ENCODE measurements at places on chromosomes 6 and 20.

DNA sequence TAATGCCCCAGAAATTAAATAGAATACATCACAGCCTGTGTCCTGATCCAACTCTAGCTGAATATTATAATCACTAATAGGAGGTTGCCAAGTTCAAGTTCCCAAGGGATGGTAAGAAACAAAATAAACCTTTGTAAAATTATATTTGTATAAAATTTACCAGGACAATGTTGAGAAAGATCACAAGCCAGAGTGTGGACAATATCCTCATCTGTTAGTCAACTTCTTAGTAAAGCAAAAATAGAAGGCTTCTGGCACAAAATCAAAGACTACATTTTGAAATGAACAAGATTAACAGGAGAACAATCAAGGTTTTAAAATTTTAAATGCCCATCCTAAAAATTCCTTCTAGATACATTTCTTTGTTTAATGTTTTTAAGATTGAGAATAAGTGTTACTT, 290.4 kb upstream of the HSF2 start:
- no peak for DNase-seq

GRCh38 chr6:24796616-24797290, 2.0 kb downstream of the ARMH2 start:
- no peak for DNase-seq

- DNase-seq, result peak; percentile 43
These were observed 3.4 kb downstream of the MED20 start for GRCh38 chr6:41917528-41917927.

GRCh38 chr20:50533061-50533460, 22.9 kb downstream of the PTPN1 start:
- no peak for DNase-seq

DNA sequence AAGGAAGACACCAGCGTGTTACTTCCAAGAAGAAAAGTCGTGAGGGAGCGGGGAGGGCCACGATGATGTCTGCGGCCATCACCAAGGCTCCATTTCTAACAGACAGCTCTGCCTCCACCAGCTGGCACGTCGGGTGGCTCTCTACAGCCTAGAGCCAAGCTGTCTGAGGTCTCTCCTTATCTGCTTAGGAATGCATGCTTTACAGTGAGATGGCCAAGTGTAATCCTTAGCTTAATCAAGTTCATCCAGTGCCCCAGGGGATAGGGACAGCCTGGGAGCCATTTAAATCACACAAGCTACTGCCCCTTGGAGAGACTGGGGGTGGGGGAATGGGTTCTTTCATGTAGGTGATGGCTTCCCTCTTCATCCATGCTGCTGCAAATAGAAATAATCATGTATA, 213.8 kb upstream of the CST7 start:
- no peak for DNase-seq

DNA sequence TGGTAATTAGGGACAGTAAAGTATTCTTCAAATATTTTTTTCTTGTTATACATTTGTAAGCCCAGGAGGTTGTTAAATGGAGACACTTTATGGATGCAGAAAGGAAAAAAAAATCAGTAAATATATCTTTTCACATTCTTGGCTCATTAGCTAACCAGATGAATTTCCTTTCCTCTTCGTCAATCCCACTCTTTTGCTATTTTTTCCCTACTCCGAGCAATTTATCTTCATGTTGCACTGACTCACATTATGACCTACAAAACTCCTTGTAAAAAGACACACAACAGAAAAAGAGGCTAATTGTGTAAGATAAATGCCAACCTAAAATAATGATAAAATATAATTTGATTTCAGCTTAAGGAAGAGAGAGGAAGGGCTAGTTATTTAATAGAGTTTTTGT, 472.9 kb upstream of the ZNF337 start:
- DNase-seq, result no peak

DNA sequence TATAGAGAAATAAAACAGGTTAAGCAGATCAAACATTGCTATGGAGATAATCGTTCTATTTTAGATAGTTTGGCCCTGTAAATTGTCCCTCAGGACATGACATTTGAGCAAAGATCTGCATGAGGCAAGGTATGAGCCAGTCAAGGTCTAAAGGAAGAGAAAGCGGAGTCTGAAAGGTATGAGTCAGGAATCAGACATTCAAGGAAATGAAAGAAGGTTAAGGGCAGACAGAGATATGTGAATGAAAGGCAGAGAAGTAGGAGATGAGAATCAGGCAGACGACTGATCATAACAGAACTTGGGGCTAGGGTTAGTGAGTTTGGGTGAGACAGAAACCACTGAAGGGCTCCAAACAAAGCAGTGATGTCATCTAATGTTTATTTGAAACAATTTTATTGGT, 775.8 kb downstream of the MAFB start:
- DNase-seq, result no peak

GRCh38 chr6:16635810-16636602, 125.3 kb downstream of the ATXN1 start:
- peak; percentile 38 for DNase-seq

DNA sequence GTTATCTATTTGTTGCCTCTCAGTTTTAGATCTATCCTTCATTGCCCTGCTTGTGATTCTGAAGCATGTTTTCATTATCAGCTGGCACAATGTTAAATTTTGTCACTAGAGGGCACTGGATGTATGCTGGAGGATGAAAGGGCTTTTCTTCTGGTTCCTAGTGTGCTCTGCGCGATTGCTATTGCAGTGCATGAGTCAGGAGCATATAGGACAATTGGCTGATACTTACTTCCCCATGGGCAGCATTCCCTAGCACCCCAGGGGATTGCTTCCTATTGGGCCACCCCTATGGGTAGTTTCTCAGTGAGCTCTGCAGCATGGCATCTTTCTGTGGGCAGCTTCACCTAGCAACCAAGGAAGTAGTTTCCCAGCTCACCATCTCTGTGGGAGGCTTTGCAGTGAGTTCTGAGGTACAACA, 280.3 kb upstream of the SYNCRIP start:
- DNase-seq, result peak; percentile 40

DNA sequence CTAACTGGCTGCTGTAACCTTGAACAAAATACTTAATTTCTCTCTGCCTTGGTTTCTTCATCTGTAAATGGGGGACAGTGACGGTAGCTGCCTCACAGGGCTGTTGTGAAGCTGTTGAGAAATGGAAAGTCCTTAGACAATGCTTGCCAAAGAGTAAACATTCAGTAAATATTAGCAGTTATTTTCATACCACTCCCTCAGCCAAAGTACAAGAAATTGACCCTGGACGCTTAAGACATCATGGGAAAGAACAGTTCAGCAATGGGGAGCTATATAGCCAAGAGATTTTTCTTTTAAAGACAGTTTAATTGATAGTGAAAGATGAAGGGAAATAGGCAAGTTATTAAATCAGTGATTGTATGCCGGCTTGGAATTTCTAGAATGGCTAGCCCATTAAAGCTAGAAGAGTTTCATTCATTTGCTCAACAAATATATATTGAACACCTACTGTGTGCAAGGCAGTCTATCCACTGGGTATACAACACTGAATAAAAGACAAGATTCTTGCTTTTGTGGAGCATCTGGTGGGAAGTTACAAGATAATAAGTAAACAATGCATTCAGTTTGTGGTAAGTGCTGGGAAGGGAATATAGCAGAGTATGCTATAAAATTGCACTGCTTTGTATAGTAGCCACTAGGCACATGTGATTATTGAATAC, 2.0 kb downstream of the CTNNBL1 start:
- no peak for DNase-seq

DNA sequence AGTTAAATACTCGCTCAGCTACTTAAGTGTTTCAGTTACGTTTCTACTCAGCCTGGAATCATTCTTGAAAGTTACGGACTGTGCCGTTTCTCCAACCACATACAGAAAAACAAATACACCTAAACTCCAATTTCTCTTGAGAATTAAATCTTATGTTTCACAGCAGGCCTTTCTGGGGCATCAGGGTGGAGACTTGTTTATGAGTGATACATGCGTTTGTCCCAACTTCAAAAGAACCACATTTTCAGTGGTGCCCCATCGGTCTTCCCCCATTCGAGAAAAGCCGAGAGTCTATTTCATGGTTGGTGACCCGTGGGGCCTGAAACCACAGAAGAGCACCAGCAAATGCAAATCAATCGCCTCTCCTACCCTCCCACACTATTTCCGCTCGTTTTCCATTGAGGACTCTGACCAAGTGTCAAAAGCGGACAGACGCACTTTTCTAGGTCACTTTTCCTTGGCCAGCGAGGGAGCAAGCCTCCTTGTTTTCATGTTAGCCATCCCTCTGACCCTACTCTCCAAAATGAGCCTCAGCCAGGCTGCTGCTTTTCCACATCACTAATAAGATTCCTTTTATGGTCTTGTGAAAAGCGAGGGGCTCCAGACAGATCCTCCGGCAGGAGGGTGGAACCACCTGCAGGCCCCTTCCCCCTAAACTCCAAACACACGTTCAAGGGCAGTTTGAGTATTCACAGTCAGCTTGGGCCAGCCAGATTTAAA, 3.1 kb downstream of the JAG1 start:
- DNase-seq, result no peak

- DNase-seq, result no peak
These were observed 25.6 kb downstream of the HLA-G start for GRCh38 chr6:29853245-29853644.

DNA sequence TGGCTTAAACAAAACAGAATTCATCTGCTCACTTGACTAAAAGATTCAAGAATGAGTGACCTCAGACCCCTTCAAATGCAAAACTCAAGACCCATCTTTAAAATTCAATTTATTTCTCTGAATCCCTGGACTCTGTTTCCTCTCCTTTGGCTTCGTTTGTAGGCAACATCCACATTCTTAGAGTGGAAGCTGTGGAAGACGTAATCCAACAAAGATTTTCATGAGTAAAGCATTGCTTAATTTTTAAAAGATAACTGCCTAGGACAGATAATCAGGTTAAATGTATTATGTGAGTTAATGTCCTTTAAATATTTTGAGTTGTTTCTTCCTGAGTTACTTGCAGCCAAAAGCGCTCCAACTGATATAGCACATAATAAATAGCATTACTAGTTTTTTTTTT, 164.5 kb downstream of the ZMYND8 start:
- DNase-seq, result no peak

- no peak for DNase-seq
These were observed 645.0 kb downstream of the DHX35 start for GRCh38 chr20:39607141-39607540.

DNA sequence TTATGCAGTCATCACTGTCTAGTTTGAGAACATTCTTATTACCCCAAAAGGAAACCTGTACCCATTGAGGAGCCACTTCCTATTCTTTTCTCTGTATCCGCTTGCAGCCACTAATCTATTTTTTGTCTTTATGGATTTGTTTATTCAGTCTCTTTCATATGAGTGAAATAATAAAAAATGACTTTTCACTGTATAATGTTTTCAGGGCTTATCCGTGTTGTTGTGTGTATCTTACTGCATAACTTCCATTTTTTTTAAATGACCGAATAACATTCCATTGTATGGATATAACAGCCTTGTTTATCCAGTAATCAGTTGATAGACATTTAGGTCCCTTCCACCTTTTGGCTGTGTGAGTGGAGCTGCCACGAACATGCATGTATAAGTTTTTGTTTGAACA, 86.6 kb downstream of the ZFAND3 start:
- DNase-seq, result no peak

DNA sequence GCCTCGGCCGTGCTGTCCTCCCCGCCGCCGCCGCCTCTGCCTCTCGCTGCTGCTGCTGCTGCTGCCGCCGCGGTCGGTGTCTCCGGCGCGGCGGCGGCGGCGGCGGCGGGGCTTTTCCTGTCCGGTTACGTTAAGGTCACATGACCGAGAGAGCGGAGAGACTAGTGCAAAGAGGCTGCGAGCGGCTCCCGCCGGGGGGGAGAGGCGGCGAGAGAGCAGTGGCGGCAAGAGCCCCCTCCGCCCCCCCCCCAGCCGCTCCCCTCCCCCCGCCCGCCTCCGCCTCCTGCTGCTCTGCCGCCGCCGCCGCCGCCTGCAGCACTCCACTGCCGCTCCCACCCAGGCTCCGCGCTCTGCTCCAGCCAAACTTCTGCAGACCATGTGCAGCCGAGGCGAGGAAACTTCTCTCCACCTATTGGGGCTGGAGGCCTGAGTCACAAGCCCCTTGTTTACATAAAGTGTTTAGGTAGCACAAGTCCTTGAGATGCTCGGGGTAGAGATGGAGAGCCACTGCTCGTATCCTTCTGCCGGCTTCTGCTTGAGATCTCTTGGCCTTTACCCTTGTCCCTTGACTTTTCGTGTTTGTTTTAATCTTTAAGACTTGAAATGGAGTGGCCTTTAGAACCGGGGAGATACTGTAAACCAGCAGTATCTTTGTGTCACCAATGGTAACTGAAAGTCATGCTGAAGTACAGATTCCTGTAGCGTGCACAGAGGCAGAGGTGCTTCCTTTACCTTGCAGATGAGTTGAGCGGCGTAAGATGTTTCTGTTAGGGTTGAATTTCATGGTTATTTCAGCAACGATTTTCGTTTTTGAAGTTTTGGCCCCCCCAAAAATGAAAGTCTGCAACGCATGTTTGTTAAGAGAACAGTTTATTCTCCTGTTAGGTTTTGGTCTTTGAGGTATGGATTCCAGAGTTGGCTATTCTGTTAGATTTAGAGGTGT, at the start of gene ZBTB2:
Gene ZBTB2 (minus strand): TSS at position 89 of the 943 bp plus-strand sequence. CDS start 17,922 bp downstream, outside the sequence.
- DNase-seq, result peak; percentile 68

GRCh38 chr6:110325197-110325596, 33.0 kb downstream of the METTL24 start:
- DNase-seq, result no peak

DNA sequence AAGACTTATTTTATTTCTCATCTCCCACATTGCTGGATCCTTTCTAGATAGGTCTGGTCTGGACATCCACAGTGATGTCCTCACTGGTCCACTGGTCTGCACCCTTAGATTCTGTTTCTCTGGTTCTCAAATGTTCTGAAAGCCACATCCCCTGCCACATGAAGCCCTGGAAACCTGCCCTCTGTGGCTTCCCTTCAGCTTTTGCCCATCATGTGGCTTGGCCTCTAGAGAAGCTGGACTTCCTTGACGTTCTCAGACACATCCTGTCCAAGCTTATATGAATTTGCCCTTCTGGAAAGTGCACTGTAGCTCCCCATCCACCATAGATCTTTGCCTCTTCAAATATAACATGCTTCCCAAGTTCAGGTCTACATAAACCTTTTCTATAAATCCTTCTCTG, 18.5 kb downstream of the CST4 start:
- DNase-seq, result no peak

- DNase-seq, result no peak
These were observed 63.4 kb downstream of the PRDM1 start for GRCh38 chr6:106149472-106150069.

DNA sequence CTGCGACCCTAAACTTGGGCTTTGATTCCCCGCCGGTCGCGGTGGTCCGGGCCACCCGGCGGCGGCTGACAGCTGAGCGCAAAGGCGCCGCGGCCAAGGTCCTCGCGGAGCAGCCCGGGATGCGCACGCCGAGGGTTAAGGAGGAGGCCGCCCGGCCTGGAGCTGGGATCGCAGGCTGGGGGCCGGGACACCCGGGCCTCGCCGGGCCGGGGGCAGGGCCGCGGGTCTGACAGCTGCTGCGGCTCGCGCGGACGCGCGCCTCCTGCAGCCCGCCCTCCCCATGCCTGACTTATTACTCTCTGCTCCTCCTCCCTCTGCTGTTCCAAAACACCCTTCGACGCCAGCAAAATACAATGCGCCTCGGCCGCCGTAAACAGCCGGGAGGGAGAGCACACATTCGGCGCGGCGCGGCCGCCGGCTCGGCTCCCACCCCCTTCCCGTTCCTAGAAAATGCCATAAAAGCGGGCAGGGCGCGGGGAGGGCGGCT, 746 bp downstream of the BACH2 start:
- peak; percentile 57 for DNase-seq

- no peak for DNase-seq
These were observed 831.0 kb downstream of the TFAP2A start for GRCh38 chr6:9583753-9584352.

- DNase-seq, result no peak
These were observed 15.9 kb upstream of the EDN3 start for GRCh38 chr20:59284470-59284869.

Data from hematopoietic multipotent progenitor cell treated with erythropoietin and hydrocortisone succinate and interleukin-3 and kit ligand, for 8 days (in vitro differentiated cells).